ENCODE measurements at places on chromosomes 16 and 17. TPM values are rescaled to one million over a fixed set of nuclear protein-coding genes. Genes with fewer than 3 reads are reported as not detected.

The SLC35G3 gene
- polyA plus RNA-seq: not detected

The CEP95 gene
- 5.0 TPM for polyA plus RNA-seq

The OTOA gene
- polyA plus RNA-seq: 0.11 TPM

The KRT15 gene
- not detected for polyA plus RNA-seq

The KCNG4 gene
- not detected for polyA plus RNA-seq

The AKTIP gene
- 5.8 TPM for polyA plus RNA-seq

The NPIPB8 gene
- polyA plus RNA-seq: not detected

The HEATR9 gene
- polyA plus RNA-seq: not detected

The SLFN12L gene
- polyA plus RNA-seq: 0.14 TPM

The ARSG gene
- polyA plus RNA-seq: 19.3 TPM

The ABHD15 gene
- 3.6 TPM for polyA plus RNA-seq

The MLX gene
- 61.4 TPM for polyA plus RNA-seq

The TEKT1 gene
- polyA plus RNA-seq: not detected

The JPH3 gene
- polyA plus RNA-seq: not detected

The ASB16 gene
- not detected for polyA plus RNA-seq

The TPPP3 gene
- 83.5 TPM for polyA plus RNA-seq

The SULT1A1 gene
- polyA plus RNA-seq: 362 TPM

The PRSS33 gene
- 0.05 TPM for polyA plus RNA-seq

The IGFALS gene
- polyA plus RNA-seq: not detected

The PPL gene
- polyA plus RNA-seq: 0.02 TPM

The CLEC18B gene
- polyA plus RNA-seq: 1.5 TPM

The FOXN1 gene
- polyA plus RNA-seq: not detected

The SPATA33 gene
- polyA plus RNA-seq: 1.4 TPM

The GRAP gene
- polyA plus RNA-seq: 3.9 TPM

The PERCC1 gene
- not detected for polyA plus RNA-seq

The HDAC5 gene
- polyA plus RNA-seq: 93.6 TPM

The CMTM2 gene
- 41.6 TPM for polyA plus RNA-seq

The FNDC8 gene
- polyA plus RNA-seq: not detected

The NPIPA8 gene
- not detected for polyA plus RNA-seq

The CALB2 gene
- polyA plus RNA-seq: not detected

The SLC35G6 gene
- polyA plus RNA-seq: not detected

The MAP2K6 gene
- 18.5 TPM for polyA plus RNA-seq

The KRT31 gene
- polyA plus RNA-seq: not detected

The NPIPA2 gene
- not detected for polyA plus RNA-seq

The DRG2 gene
- 26.9 TPM for polyA plus RNA-seq

Measured in CD14-positive monocyte (primary cell).